ENCODE measurements at places on chromosomes 2 and 18. TPM values are rescaled to one million over a fixed set of nuclear protein-coding genes. Genes with fewer than 3 reads are reported as not detected.

The HOXD10 gene
- total RNA-seq = not detected

The EML6 gene
- total RNA-seq = under 0.01 TPM

The NEUROD1 gene
- total RNA-seq = not detected

The SMIM21 gene
- total RNA-seq = not detected

The REV1 gene
- 7.6 TPM for total RNA-seq

The CD302 gene
- total RNA-seq = 31.8 TPM

The CHAC2 gene
- 5.3 TPM for total RNA-seq

The OXER1 gene
- total RNA-seq = not detected

The RGPD4 gene
- not detected for total RNA-seq

The APOB gene
- total RNA-seq = under 0.01 TPM

The APCDD1 gene
- 9.2 TPM for total RNA-seq

The RAB6C gene
- total RNA-seq = not detected

The OTOF gene
- total RNA-seq = 0.81 TPM

The ABCG5 gene
- total RNA-seq = not detected

The KCNIP3 gene
- 4.4 TPM for total RNA-seq

The PDE11A gene
- total RNA-seq = not detected

The STARD6 gene
- not detected for total RNA-seq

The CCDC85A gene
- total RNA-seq = under 0.01 TPM

The PSMA8 gene
- not detected for total RNA-seq

The FAM98A gene
- 36.6 TPM for total RNA-seq

The TLX2 gene
- total RNA-seq = not detected

The MPP4 gene
- 1.3 TPM for total RNA-seq

The HOXD12 gene
- total RNA-seq = not detected

The EVX2 gene
- not detected for total RNA-seq

The FSIP2 gene
- total RNA-seq = not detected

The SERPINB12 gene
- total RNA-seq = not detected

The MARCHF4 gene
- total RNA-seq = 4.7 TPM

The INHA gene
- not detected for total RNA-seq

The TNFRSF11A gene
- 0.72 TPM for total RNA-seq

The GMCL1 gene
- 7.8 TPM for total RNA-seq

The CD8A gene
- not detected for total RNA-seq

The SPR gene
- total RNA-seq = 22.7 TPM

The NRBP1 gene
- 75.3 TPM for total RNA-seq

All from cardiac atrium fibroblast (primary cell).